ENCODE measurements at places on chromosomes 16 and 17. TPM values are rescaled to one million over a fixed set of nuclear protein-coding genes. Genes with fewer than 3 reads are reported as not detected.

The ELMO3 gene
- 42.8 TPM for total RNA-seq

The KRTAP1-1 gene
- total RNA-seq, result not detected

The PYDC1 gene
- not detected for total RNA-seq

The TLCD2 gene
- total RNA-seq, result 2.9 TPM

The CLDN7 gene
- total RNA-seq, result 15.2 TPM

The CLEC19A gene
- total RNA-seq, result 0.54 TPM

The COASY gene
- 27.2 TPM for total RNA-seq

The MYH2 gene
- total RNA-seq, result not detected

The NOD2 gene
- total RNA-seq, result 28.3 TPM

The ABCA6 gene
- 0.11 TPM for total RNA-seq

The TMC5 gene
- not detected for total RNA-seq

The PITPNC1 gene
- total RNA-seq, result 4.3 TPM

The UNC13D gene
- total RNA-seq, result 204 TPM

The RUNDC3A gene
- total RNA-seq, result not detected

The SECTM1 gene
- 11.0 TPM for total RNA-seq

The TP53TG3C gene
- not detected for total RNA-seq

The SLFN12 gene
- total RNA-seq, result 45.8 TPM

The NEK8 gene
- 10.2 TPM for total RNA-seq

The ZNF594 gene
- total RNA-seq, result 13.0 TPM

The CALB2 gene
- total RNA-seq, result not detected

The C16orf95 gene
- 3.5 TPM for total RNA-seq

The SLC38A8 gene
- not detected for total RNA-seq

The CEP295NL gene
- total RNA-seq, result 2.7 TPM

The ENPP7 gene
- total RNA-seq, result not detected

The PRR11 gene
- total RNA-seq, result 3.1 TPM

The HSDL1 gene
- 8.6 TPM for total RNA-seq

The KRT222 gene
- total RNA-seq, result 1.6 TPM

The CCL3 gene
- total RNA-seq, result not detected
